ENCODE measurements at places on chromosomes 2 and 18. TPM values are rescaled to one million over a fixed set of nuclear protein-coding genes. Genes with fewer than 3 reads are reported as not detected.

GRCh38 chr18:35573531-35573930 lies 8.0 kb upstream of the GALNT1 start:
- peaks cover 33% of the 10 kb centered on the region for H3K4me1 ChIP-seq
- peaks cover 13% of the 10 kb centered on the region for H3K27me3 ChIP-seq
- no peak overlapping the region for H3K27ac ChIP-seq
- peaks cover 5% of the 10 kb centered on the region for H3K36me3 ChIP-seq

GRCh38 chr2:219335373-219335786 lies 2.8 kb upstream of the RESP18 start:
- DNase-seq: no peak

- H3K4me1 ChIP-seq: peaks cover 26% of the 10 kb centered on the region
- peak overlapping the region; percentile 70 for H3K27ac ChIP-seq
- peaks cover 8% of the 10 kb centered on the region for H3K36me3 ChIP-seq
- peak; percentile 30 for DNase-seq
Observed at GRCh38 chr2:206798000-206798399, 32.6 kb downstream of the FASTKD2 start.

DNA sequence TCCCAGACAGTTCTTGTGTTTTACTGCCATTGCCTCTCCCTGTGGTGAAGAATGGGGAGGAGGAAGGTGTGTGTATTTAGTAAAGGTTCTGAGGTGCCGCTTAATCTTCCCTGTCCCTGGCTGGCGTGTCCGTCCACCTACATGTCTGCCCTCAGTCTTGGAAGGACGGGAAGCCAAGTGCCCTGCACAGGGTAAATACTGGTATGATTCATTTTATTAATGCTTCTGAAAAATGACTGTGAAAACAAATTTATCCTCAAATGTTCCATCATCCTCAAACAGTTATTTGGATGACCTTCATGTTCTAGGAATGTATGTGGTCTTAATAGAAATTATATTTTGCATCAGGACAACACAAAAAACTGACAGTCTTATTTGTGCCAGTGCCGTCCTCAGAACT lies 6.6 kb downstream of the EPAS1 start:
- peaks cover 33% of the 10 kb centered on the region for H3K4me1 ChIP-seq
- H3K36me3 ChIP-seq: no peaks in the 10 kb centered on the region
- DNase-seq: no peak
- no peak overlapping the region for H3K4me3 ChIP-seq
- H3K27ac ChIP-seq: no peak overlapping the region
- peaks cover 64% of the 10 kb centered on the region for H3K27me3 ChIP-seq

DNA sequence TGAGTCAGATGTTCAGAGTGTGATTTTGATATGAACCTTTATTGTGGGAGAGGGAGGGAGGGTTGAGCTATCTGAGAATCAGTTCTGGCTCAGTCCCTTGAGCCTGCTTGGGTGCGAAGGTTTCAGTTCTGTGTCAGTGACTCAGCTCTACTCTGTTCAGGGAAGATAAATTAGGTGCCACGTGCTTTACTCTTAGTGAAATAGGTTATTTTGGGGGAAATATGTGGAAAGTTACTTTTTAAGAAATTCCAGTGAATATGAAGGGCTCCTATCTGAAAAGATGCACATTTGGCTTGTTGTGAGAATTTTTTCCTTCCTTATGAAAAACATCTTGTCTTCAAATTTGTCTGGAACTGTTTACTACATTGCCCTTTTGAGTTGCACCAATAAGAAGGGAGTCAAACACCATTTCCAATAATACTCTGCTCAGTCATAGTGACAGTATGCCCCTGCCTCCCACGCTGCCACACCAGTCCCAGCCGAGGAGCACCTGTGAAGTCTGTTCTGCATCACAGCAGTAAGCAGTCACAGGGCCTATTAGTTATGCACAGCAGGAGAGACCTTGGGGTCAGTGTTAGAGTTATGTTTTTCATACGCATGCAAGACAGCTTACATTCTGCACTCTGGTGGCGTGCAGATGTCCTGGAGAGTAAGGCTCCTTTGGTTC lies 32.8 kb upstream of the DNAH7 start:
- no peaks in the 10 kb centered on the region for H3K36me3 ChIP-seq
- peaks cover 32% of the 10 kb centered on the region for H3K4me1 ChIP-seq
- no peak overlapping the region for H3K4me3 ChIP-seq
- peak overlapping the region; percentile 53 for H3K27ac ChIP-seq
- no peaks in the 10 kb centered on the region for H3K27me3 ChIP-seq
- peak; percentile 71 for DNase-seq

- no peaks in the 10 kb centered on the region for H3K4me1 ChIP-seq
- no peak for DNase-seq
- no peak overlapping the region for H3K4me3 ChIP-seq
- no peaks in the 10 kb centered on the region for H3K27me3 ChIP-seq
- H3K36me3 ChIP-seq: no peaks in the 10 kb centered on the region
Observed at GRCh38 chr2:159075727-159076126, 107.3 kb downstream of the TANC1 start.

- no peaks in the 10 kb centered on the region for H3K4me1 ChIP-seq
- no peaks in the 10 kb centered on the region for H3K27me3 ChIP-seq
- H3K27ac ChIP-seq: no peak overlapping the region
- H3K4me3 ChIP-seq: no peak overlapping the region
- H3K36me3 ChIP-seq: no peaks in the 10 kb centered on the region
Observed at GRCh38 chr2:17327649-17328048, 190.6 kb downstream of the RAD51AP2 start.

- H3K4me1 ChIP-seq: no peaks in the 10 kb centered on the region
- no peaks in the 10 kb centered on the region for H3K36me3 ChIP-seq
- DNase-seq: no peak
Observed at GRCh38 chr2:181570833-181571661, 85.9 kb downstream of the CERKL start.

GRCh38 chr2:74882299-74882687 lies 48.4 kb downstream of the HK2 start:
- no peaks in the 10 kb centered on the region for H3K4me1 ChIP-seq
- H3K27me3 ChIP-seq: no peaks in the 10 kb centered on the region
- H3K27ac ChIP-seq: no peak overlapping the region
- DNase-seq: no peak
- peaks cover 83% of the 10 kb centered on the region for H3K36me3 ChIP-seq

- peaks cover 3% of the 10 kb centered on the region for H3K27me3 ChIP-seq
- H3K36me3 ChIP-seq: no peaks in the 10 kb centered on the region
- H3K4me3 ChIP-seq: no peak overlapping the region
- no peak overlapping the region for H3K27ac ChIP-seq
- no peak for DNase-seq
Observed at GRCh38 chr2:147521936-147522335, 322.9 kb upstream of the ACVR2A start.

GRCh38 chr2:36762764-36763490 lies 66.4 kb downstream of the VIT start:
- DNase-seq: no peak
- H3K4me1 ChIP-seq: no peaks in the 10 kb centered on the region
- no peaks in the 10 kb centered on the region for H3K36me3 ChIP-seq
- H3K27ac ChIP-seq: no peak overlapping the region
- H3K27me3 ChIP-seq: peaks cover 2% of the 10 kb centered on the region

DNA sequence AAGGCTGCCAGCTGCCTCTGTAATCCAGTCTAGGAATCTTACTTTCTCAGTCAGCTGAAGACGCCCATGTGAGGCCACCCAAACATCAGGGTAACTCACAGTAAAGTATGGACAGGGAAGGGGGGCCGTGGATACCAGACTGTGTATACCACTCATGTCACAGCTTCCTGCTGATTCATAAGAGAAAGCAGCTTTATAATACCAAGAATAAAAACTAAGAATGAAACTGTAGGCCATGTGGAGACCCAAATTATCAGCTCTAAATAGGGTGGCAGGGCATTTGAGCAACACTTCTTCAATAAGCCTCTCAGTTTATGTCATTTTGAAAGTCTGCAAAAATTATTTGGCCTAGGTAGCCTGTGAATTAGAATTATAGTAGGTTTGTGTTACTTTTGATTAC lies 115.0 kb upstream of the CDCA7 start:
- H3K36me3 ChIP-seq: no peaks in the 10 kb centered on the region
- no peak overlapping the region for H3K4me3 ChIP-seq
- no peaks in the 10 kb centered on the region for H3K27me3 ChIP-seq
- no peak overlapping the region for H3K27ac ChIP-seq

DNA sequence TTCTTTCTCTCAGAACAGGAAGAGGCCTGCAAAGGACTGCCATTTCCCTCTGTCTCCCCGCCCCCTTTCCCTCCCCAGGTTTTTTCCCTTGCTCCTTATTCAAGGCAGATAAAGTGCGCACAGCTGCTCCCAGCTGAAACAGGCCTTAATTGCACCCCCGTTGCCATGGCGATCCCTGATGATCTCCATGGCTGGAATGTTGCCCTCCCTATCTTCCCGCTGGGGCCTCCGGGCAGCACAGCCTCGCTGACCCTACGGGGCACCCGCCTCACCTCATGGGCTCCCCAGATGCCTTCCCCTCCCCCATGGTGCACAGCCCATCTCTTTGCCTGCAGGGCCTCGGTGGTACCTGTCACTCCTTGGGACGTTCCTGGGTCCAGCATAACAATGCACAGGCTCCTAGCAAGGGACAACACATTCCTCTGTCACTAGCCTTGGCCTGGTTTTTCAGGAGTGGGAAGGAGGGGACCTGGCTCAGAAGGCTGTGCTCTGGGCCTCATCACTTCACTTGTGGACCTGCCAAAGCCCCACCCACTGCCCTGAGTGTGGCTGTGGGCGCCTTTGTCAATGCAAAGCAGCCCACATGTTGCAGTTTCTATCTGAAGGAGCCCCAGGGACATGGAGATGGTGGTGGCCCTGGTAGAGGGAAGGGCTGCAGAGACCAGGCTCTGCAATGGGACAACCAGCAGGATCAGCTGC lies 115.0 kb downstream of the CELF4 start:
- DNase-seq: no peak
- no peaks in the 10 kb centered on the region for H3K27me3 ChIP-seq
- H3K36me3 ChIP-seq: no peaks in the 10 kb centered on the region
- H3K4me3 ChIP-seq: no peak overlapping the region

GRCh38 chr18:30712383-30712782 lies 330.2 kb downstream of the DSC3 start:
- no peaks in the 10 kb centered on the region for H3K4me1 ChIP-seq
- H3K4me3 ChIP-seq: no peak overlapping the region
- H3K36me3 ChIP-seq: no peaks in the 10 kb centered on the region

- no peaks in the 10 kb centered on the region for H3K36me3 ChIP-seq
- no peaks in the 10 kb centered on the region for H3K4me1 ChIP-seq
- no peak overlapping the region for H3K27ac ChIP-seq
- no peak overlapping the region for H3K4me3 ChIP-seq
- H3K27me3 ChIP-seq: peaks cover 19% of the 10 kb centered on the region
Observed at GRCh38 chr2:173664513-173664910, 300.7 kb downstream of the SP3 start.

- H3K4me3 ChIP-seq: no peak overlapping the region
- H3K27ac ChIP-seq: no peak overlapping the region
- no peak for DNase-seq
- H3K36me3 ChIP-seq: no peaks in the 10 kb centered on the region
Observed at GRCh38 chr2:231928481-231928880, 2.3 kb upstream of the NPPC start.

Gene EFR3B
- 0.23 TPM for total RNA-seq

Gene CD8B2
- total RNA-seq: 3.9 TPM

Gene CCDC138
- 12.3 TPM for total RNA-seq

Gene RALBP1
- 50.2 TPM for total RNA-seq

Gene POTEC
- total RNA-seq: not detected

Gene ITGB6
- total RNA-seq: not detected

Gene IL36B
- not detected for total RNA-seq

Gene TPO
- not detected for total RNA-seq

Gene OXER1
- not detected for total RNA-seq

Gene AKAIN1
- not detected for total RNA-seq

Gene AQP12A
- not detected for total RNA-seq

Gene GCKR
- not detected for total RNA-seq

Gene LYPD6B
- total RNA-seq: not detected
